ENCODE measurements at places on chromosomes 4 and X.

DNA sequence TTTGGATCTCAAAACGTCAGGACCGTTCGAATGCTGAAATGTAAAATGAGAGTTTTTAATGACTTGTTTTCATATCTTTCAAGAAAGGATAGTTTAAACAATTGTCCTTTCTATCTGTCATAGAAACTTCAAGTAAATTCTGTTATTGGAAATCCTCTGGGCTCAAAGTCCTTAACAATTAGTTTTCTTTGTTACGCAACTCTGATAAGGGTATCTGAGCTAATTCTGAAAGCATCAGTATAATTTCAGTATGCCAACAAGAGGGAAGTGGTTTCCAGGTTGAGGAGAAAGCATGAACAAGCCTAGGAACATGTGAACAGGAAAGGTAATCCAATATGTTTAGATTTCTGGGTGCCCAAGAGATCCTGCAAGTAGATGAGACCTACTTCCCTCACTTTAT, 22.0 kb downstream of the ADH7 start:
- DNase-seq = no peak

DNA sequence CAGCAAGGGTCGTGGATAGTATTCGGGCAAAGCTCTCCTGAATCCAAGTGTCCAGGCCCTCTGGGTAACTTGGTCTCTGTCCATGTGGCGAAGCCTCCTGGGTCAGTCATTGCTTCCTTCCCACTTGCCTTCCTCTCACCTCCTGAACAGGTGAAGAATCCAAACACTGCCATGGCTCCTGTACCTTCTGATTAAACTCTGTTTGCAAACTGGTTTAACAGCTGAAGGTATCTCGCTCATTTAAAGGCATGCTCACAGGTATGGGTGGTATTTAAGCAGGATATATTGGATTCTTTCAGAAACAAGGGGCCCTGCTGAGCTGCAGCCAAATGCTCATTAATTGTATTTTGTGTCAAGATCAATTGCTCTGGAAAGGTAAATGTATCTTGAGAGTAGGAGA, 28.2 kb downstream of the FHDC1 start:
- DNase-seq = no peak

GRCh38 chr4:182346675-182347375, 103.6 kb downstream of the TENM3 start:
- DNase-seq = no peak

GRCh38 chr4:129094347-129094746, 1.0 kb upstream of the SCLT1 start:
- DNase-seq = no peak

GRCh38 chr4:19520939-19521520, 730.7 kb upstream of the SLIT2 start:
- no peak for DNase-seq

GRCh38 chr4:142366769-142367181, 479.3 kb downstream of the INPP4B start:
- no peak for DNase-seq

DNA sequence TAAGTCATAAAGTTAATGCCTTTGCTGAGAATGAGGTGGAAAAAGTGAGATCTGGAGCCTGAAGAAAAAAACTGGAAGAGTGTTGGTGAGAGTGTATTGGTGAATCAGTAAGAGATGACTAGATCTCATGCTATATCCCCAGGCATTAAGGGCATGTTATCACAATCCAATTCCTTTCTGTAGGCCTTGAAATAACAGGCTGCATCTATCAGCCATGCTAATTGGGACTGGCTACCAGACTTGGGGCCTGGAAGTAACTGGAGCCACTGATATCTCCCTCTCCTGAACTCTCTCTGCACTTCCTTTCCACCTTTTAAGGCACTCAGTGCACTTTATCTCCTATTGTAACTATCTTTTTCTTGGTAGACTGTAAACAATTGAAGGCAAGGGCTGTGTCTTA, 88.8 kb upstream of the HPRT1 start:
- no peak for DNase-seq

- DNase-seq = no peak
These were observed 26.7 kb downstream of the SMARCA1 start for GRCh38 chrX:129496625-129497024.

DNA sequence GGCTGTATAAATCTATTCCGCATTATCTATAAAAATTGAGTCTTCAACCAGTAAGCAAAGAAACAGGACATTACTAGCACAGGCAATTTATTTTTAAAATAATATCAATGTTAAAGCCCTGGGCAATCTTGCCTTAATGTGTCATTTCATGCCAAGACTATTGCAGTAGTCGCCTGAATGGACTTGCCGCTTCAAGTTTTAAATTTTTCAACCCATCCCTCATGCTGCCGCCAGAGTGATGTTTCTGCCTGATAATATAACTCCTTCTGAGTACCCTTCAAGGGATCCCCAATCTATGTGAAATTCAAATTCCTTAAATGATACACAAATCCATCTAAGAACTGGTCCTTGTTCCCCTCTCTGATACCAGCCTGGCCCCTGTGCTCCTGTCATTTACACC, 66.9 kb downstream of the PRSS12 start:
- DNase-seq = no peak

DNA sequence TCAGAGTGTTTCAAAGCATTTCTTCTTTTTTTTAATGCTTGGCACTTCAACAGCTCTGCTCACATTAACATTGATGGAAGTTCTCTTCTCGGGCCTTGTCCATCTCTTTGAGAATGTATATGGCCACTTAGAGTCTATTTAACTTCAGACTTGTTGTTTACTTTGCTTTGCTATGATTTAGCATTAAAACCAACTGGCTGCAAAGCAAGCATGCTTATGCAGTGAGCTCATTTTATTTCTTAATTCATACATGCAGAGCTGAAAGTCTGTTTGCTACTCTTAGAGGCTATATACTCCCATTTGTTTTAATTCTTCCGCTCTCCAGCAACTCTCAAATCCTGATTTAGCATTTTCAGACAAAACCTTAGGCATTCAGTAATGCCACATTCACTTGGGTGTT, 107.6 kb upstream of the PACRGL start:
- no peak for DNase-seq

- DNase-seq = no peak
These were observed 50.3 kb downstream of the CHRDL1 start for GRCh38 chrX:110745288-110745687.

- DNase-seq = no peak
These were observed 5.3 kb downstream of the DIAPH2 start for GRCh38 chrX:96689991-96690390.

DNA sequence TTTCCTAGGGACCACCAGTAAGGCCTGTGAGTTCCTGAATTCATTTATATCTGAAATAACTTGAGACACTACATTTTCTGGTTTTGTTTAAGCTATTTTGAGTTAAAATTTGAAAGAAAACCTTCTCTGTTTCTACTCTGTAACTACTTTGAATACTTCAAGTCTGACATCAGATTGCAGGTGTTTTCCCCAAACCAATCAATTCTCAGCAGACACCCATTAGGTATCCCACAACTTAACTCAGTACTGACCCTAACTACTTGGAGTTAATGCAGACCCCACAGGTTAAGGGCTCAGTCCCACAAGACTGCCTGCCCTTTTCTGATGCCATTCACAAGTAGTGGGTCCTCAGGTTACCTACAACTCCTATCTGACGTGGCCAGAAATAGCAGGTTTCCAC, 1100.0 kb upstream of the SLIT2 start:
- DNase-seq = no peak

GRCh38 chrX:145405012-145405411, 157.7 kb downstream of the SPANXN1 start:
- DNase-seq = no peak

Data from stimulated activated CD4-positive, alpha-beta T cell treated with anti-CD3 and anti-CD28 coated beads, Interleukin-12 subunit alpha, Interleukin-12 subunit beta, amount 100 ng/mL, for 24 hours (primary cell).